ENCODE measurements at places on chromosomes 3 and 15.

GRCh38 chr15:68646696-68647095 lies 67.9 kb downstream of the CORO2B start:
- DNase-seq = no peak

DNA sequence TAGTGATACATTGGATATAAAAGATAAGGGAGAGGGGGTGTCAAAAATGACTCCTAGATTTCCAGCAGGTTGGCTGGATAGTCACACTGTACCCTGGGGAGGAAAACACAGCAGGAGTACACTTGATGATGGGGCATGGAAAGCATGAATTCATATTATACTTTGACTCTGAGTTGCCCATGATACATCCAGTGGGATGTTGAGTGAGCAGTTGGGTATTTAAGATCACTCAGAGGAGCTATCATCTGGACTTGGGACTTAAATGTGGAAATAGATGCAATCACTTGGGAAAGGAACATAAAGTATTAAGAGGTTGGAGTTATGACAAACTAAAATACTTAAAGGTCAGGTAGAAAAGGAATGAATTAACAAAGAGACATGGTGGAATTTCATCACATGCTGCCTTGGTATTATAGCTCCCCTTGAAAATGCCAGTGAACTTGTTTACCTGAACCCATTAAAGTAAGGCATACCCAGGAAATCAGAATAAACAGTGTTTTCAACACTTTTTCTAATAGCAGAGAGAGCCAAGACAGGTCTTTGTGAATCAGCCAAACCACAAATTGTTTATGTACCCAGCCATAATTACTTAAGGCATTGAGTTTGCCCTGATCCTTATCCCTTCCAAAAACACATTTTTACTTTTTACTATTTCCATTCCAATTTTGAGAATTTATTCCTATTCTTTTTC lies 49.9 kb upstream of the ABI3BP start:
- DNase-seq = no peak

DNA sequence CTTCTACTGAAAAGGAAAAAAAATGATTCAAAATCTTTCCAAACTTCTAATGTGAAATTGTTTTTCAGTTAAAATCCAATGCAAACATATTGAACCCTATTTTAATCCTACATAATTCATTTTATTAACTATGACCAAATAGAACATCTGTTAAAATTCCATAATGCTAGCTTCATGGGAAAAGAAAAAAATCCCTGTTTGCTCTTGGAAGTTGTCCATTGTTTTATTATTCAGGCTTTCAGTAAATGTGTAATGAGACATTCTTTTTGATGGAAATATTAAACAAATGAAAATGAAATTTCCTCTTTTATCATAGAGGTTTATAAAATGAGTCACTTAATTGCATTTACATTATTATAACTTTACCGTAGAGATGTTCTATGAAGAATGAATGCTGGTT lies 49.5 kb downstream of the SLC25A26 start:
- DNase-seq = no peak

GRCh38 chr3:196524527-196524926 lies 9.4 kb upstream of the SMCO1 start:
- DNase-seq = no peak

DNA sequence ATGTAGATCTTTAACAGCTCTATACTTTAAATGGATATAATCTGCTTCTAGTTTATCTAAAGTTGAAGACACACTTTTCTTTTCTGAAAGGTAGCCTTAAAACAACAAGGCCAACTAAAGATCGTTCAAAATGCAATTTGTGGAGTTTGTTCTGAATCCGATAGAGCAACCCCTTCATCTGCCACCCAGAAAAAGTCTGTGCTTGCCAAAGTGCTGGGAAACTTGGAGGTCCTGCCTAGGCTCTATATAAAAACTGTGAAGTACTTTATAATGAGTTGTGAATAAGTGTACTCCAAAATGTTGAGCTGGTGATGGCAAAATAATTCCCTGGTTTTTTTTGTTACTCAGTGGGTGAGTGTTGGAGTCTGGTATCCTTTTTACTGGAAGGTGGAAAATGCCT lies 12.5 kb downstream of the GLDN start:
- no peak for DNase-seq

DNA sequence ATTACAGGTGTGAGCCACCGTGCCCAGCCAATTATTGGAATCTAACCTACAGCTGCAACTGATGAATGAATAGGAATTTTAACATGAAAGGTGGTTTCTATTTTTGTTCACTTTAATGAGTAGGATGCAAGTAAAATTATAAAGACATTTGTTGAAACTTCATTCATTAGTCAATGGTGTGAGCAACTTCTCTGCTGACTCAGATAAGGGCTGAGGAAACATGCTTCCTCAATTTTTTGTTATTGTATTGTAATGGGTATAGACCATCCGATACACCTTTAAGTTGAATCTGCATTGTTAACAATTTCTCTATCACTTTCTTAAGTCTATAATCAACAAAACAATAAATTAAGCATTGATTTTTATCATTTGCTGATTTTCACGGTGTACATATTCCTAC lies 127.8 kb downstream of the STAG1 start:
- no peak for DNase-seq

DNA sequence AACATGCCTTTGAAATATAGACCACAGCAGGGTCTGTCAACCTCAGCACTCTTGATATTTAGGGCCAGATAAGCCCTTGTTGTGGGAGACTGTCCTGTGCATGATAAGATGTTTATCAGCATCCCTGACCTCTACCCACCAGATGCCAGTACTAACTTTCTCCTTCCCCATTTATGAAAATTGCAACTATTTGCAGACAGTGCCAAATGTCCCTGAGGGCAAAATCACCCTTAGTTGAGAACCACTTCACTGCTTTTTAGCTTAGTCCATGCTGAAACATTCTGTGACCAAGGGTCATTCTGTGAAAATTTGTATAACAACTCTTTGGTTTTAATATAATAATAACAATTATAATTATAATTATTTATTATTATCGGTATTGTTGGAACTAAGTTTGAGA lies 1032.4 kb downstream of the MCTP2 start:
- no peak for DNase-seq

GRCh38 chr3:99471353-99472323 lies 166.8 kb upstream of the COL8A1 start:
- no peak for DNase-seq

GRCh38 chr3:184733181-184733580 lies 21.3 kb upstream of the MAGEF1 start:
- no peak for DNase-seq

- no peak for DNase-seq
Measured at GRCh38 chr3:51141573-51141972, 243.5 kb upstream of the MANF start.

DNA sequence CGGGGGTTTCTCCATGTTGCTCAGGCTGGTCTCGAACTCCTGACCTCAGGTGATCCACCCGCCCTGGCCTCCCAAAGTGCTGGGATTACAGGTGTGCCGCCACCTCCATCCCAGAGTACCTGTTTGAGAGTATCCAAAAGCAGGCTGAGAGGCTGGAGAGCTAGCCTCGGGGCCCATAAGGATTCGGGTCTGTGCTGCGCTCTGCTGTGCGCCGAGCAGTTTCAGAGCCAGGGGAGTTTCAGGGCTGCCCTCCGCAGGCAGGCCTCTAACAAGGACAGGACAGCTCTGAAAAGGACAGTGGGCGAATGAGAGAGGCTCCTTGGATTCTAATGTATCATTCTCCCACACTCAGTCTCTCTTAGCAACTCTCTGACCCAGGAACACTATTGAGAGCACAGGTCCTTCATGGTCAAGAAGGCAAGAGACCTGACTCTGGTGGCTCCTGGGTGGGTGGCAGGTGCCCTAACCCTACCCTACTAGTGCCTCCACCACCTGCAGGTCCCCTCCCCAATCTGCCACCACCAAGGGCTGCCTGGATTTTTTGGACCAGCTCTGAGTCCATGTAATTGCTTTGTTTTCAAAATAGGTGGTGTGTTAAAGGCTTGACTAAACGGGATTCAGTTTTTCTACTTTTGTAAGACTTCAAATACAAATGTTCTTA lies 27.8 kb downstream of the MAGEF1 start:
- no peak for DNase-seq

GRCh38 chr3:34248352-34248751 lies 449.9 kb downstream of the PDCD6IP start:
- no peak for DNase-seq

DNA sequence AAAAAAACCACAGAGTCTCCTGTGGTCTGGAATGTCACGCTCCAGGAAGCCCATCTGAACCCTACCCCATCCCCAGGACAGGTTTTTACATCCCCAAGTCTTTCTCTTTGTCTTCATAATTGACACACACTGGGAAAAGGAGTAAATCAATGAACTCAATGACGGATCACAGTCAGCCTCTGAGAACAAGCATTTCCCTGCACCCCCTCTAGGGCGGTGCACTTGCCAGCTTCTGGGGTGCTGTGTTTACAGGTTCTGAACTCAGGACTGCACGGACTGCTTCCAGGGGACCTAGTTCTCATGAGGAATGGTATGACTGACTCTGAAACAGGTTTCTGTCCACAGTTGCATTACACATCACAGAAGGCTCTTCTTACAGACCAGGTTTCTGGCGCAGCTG lies 81.1 kb downstream of the NUP210 start:
- no peak for DNase-seq

DNA sequence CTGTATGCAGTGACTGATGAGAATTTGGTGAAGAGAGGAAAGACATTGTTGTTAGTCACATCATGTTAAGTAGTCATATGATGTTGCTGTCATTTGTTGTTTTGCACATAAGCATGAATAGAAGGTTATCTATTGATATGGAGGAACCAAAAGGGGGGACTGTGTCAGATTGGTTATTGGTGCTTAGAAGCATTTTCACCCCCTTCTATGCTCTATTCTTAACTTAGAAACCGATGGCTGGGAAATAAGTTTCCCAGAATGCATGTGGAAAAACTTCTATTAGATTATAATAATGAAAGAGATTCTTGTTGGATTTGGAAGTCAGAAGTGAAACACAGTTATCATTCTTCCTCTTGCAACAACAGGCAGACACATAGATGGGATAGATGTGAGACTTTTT lies 33.2 kb upstream of the CADM2 start:
- DNase-seq = no peak

DNA sequence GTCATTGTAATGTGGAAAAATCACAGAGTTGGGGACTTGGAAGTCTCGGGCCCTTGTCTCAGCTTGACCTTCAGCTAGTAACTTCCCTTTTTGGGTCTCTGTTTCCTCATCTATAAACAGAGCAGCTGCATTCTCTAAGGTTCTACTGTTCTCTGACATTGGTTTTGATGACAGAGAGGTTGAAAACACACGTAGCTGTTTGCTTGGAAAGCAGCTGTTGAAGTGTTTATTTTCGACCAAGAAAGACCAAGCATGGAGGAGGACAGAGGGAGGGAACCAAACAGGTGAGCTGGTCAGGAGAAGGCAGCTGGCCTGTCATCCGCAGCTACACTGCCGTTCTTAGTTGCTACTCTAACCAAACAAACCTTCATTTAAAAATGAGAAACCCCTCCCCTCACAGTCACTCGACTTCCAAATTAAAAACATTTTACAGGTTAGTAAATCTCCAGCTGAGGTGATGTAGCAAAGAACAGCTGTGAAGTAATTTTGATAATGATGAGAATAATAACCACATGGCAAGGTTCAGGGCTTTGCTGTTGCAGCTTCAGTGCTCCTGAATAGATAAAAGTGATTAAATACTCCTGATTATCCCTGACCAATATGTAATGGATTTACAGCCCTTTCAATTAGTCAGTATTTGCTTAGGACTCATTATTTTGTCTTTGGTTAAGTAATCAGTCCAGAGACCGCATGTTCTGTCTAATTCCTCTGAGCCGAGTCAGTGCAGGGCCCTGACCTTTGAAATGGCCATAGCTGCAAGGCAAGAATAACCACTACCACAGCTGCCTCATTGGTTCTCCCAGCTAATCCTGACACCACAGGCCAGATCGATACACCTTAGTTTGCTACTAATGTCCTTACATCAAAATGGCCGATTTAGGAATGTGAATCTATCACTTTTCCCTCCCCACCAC lies 65.3 kb downstream of the MEIS2 start:
- DNase-seq = no peak

DNA sequence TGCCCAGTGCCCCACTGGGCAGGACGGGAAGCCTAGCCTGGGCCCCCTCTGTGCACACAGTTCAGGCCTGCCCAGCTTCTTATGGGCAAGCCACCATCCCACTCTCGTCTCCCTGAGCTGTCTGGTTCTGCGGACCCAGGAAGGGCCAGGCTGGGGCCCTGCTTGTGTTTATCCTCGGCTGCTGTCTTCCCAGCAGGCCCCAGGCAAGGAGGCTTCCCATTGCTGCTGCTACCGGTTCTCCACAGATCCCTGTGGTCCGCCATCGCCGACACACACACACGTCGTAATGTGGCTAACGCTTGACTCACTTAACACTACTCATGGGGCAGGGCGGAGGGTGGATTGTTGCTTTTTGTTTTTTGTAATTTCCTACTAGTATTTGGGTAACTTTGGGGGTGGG lies 52.4 kb upstream of the SLC6A1 start:
- DNase-seq = no peak

DNA sequence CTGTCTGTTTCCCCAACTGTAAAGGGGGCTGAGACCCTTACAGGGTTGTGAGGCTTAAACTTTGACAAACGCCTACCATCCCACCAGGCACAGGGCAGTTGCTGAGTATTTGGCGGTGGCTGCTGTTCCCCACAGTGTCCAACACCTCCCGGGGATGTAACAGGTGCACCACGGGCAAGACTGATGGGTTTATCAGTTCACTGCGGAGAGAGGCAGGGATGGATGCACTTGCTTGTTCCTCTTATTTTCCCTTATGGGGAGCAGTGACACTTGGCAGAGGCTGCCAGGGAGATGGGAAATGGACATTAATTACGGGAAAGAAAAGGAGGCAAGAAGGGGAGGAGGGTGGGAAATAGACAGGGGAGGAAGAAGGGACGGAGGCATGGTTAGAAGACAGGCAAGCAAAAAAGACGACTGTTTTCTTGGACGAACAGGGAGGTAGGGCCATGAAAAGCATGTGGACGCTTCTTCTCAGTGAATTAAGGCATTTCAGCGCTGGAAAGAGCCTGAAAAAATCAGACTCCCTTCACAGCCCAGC lies 16.6 kb upstream of the ADIPOQ start:
- no peak for DNase-seq

GRCh38 chr3:170826047-170826446 lies 43.9 kb downstream of the RPL22L1 start:
- no peak for DNase-seq

- DNase-seq = no peak
Measured at GRCh38 chr15:73323956-73324355, 44.8 kb downstream of the HCN4 start.
